CD4-positive, CD25-positive, alpha-beta regulatory T cell (primary cell): ENCODE measurements at places on chromosomes 2 and 18.

DNA sequence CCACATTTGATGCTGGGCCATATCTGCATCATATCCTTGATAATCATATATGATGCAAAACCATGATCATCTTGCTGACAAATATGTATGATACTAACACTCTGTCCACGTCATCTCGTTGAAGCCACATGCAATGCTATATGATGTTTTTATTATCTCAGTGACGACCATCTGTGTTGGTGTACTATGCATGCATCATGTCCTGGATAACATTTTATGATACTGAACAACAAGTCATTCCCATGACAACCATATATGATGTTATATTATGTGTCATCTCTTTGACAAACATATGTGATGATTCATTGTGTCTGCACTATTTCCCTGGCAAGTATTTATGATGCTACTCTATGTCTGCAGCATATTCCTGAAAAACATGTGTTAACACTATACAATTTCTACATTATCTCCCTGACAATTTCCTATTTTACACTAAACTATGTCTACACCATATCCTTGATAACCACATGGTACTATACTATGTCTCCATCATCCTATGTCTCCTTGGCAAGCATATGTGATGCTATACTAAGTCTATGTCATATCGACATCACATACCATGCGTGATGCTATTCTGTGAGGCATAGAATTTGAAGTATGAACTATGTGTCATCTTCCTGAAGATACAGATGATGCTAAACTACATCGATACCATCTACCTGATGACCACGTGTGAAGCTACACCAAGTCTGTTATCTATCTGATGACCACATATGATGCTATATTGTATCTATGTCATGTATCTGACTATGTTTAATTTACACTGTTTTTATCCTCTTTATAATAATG is 37.0 kb downstream of the DAW1 start:
- no peak for DNase-seq

GRCh38 chr2:238635647-238636051 is 208.9 kb downstream of the ASB1 start:
- DNase-seq = no peak

DNA sequence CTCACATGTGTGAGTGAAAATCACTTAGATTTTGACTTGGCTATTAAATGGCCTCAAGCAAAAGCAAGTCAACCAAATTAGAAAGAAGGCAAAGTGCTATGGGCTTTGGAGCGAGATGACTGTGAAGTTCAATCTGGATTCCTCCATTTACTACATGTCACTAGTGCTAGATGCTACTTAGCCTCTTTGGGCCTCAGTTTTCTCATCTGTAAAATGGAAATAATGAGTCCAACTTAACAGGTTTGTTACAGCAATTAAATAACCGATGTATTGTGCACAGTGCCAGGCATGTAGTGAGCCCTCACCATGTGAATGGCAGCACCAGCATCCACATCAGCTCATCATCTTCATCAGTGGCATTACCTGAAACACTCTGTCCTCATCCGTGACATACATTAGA is 376.3 kb downstream of the MTX2 start:
- no peak for DNase-seq

GRCh38 chr2:61463769-61464475 is 7.0 kb downstream of the USP34 start:
- no peak for DNase-seq

DNA sequence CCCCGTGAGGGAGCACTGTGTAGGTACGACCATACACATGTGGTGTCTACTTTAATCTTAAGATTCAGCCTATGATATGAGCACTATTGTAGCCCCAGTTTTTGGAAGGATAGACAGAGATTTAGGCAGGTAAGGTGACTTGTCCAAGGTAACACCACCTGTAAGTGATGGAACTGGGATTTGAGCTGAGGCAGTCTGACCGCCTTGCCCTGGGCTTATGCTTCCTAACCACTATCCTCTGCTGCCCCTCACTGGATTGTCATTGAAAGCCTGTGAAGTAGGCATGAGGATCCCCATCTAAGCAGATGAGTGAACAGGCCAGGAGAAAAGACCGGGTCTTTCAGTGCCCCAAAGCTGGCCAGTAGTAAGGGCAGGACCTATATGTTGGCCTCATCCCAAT is 343.8 kb downstream of the CYRIA start:
- DNase-seq = no peak

GRCh38 chr2:161306919-161307318 is 1.3 kb upstream of the PSMD14 start:
- no peak for DNase-seq
